ENCODE measurements at places on chromosomes 12 and 14.

- peak; percentile 3 for DNase-seq
Measured at GRCh38 chr14:44204061-44204835, 302.8 kb downstream of the FSCB start.

- peak; percentile 48 for DNase-seq
Measured at GRCh38 chr12:42213954-42214426, 24.1 kb downstream of the YAF2 start.

- DNase-seq: no peak
Measured at GRCh38 chr12:102992297-102992696, 34.8 kb downstream of the ASCL1 start.

- peak; percentile 88 for DNase-seq
Measured at GRCh38 chr12:24821691-24822090, 127.2 kb downstream of the BCAT1 start.

DNA sequence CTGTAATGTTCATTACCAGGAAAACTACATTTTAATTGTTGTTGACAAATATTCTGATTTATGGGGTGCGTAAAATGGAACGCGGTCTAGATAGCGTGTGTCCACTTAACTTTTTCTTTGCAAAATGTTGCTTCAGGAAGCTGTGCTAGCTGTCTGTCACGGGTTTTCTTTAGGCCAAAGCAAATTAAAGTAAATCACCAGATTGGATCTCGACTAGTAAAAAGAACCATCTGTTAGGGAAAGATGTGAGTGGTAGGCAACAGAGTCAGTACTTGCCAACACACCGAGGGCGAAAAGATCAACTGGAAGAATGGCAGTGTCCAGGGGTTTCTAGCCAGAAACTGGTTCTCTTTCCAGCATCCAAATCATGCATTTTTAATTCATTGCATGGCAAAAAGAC lies 404.9 kb upstream of the TMPO start:
- no peak for DNase-seq

All from fibroblast of lung (primary cell).